ENCODE measurements at places on chromosomes 6 and 20.

DNA sequence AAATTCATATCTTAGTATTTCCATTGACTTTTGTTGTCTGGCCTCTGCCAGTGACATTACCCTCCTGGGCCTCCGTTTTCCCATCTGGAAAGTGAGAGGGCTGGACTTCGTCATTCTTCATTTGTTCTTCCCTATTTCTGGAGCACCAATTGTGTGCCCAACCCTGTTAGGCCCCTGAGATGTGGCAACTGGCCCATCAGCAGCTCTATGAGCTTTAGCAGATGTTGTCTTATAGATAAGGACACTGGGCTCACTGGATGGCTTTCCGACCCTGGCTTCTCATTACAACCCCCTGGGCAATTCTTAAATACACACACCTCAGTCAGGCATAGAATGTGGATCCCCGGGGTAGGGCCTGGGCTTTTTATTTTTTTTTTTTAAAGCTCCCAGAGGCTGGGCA lies 14.7 kb downstream of the PABPC1L start:
- H3K4me3 ChIP-seq, result no peak overlapping the region
- H3K27me3 ChIP-seq, result no peaks in the 10 kb centered on the region
- no peaks in the 10 kb centered on the region for H3K4me1 ChIP-seq
- no peak for DNase-seq

DNA sequence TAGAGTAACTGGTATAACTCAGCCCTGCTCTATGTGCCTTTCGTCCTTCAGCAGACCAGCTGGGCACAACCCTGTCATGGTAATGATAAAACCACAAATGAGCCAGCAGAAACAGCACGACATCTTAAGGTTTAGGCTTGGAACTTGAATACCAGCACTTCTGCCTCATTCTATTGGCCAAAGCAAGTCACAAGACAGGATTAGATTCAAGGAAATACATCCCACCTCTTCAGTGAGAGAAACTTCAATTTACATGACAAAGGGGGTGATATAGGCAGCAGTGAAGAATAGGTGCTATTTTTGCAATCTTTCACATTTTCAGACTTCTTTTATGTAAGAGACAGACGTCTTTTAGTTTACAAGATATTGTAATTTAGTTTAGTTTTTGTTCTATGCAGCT lies 69.8 kb upstream of the SLC35F1 start:
- no peak overlapping the region for H3K4me3 ChIP-seq
- no peaks in the 10 kb centered on the region for H3K27me3 ChIP-seq
- no peak overlapping the region for H3K27ac ChIP-seq
- H3K4me1 ChIP-seq, result no peaks in the 10 kb centered on the region
- no peak for DNase-seq

DNA sequence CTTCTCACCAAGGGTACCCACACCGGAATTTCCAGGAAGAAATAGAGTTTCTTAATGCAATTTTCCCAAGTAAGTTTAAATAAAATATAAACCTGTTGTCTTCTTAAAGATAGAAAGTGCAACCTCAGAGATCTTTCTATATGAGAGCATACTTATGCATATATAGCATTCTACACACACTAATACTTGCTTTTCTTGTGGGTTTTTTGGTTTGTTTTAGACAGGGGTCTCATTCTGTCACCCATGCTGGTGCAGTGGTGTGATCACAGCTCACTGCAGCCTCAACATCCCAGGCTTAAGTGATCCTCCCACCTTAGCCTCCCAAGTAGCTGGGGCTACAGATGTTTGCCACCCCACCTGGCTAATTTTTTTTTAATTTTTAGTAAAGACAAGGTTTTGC lies 15.7 kb downstream of the AMD1 start:
- H3K27ac ChIP-seq, result no peak overlapping the region
- peaks cover 41% of the 10 kb centered on the region for H3K36me3 ChIP-seq
- H3K27me3 ChIP-seq, result no peaks in the 10 kb centered on the region
- no peak overlapping the region for H3K4me3 ChIP-seq
- peaks cover 20% of the 10 kb centered on the region for H3K4me1 ChIP-seq

DNA sequence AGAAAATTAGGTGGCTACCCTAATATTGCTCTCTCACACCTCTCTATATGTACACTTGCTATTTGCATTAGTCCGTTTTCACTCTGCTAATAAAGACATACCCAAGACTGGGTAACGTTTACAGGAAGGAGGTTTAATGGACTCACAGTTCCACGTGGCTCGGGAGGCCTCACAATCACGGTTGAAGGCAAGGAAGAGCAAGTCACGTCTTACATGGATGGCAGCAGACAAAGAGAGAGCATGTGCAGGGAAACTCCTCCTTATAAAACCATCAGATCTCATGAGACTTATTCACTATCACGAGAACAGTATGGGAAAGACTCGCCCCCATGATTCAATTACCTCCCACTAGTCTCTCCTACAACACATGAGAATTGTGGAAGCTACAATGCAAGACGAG lies 53.4 kb downstream of the EPM2A start:
- no peak overlapping the region for H3K4me3 ChIP-seq
- H3K4me1 ChIP-seq, result no peaks in the 10 kb centered on the region

GRCh38 chr20:59148701-59149493 lies 14.7 kb upstream of the ZNF831 start:
- H3K4me1 ChIP-seq, result peaks cover 97% of the 10 kb centered on the region
- H3K27me3 ChIP-seq, result no peaks in the 10 kb centered on the region
- DNase-seq, result peak; percentile 30
- H3K36me3 ChIP-seq, result no peaks in the 10 kb centered on the region
- peak overlapping the region; percentile 7 for H3K4me3 ChIP-seq
